MCF 10A (cell line): ENCODE measurements at places on chromosomes 13 and 19. TPM values are rescaled to one million over a fixed set of nuclear protein-coding genes. Genes with fewer than 3 reads are reported as not detected.

GRCh38 chr13:25042151-25042865 lies 53.6 kb upstream of the PABPC3 start:
- peaks cover 73% of the 10 kb centered on the region for H3K27me3 ChIP-seq
- H3K4me3 ChIP-seq = no peak overlapping the region
- no peak overlapping the region for H3K27ac ChIP-seq
- H3K36me3 ChIP-seq = no peaks in the 10 kb centered on the region
- peaks cover under 1% of the 10 kb centered on the region for H3K4me1 ChIP-seq

- DNase-seq = no peak
- H3K4me3 ChIP-seq = no peak overlapping the region
- H3K27ac ChIP-seq = no peak overlapping the region
- no peaks in the 10 kb centered on the region for H3K27me3 ChIP-seq
These were observed 19.3 kb downstream of the PIP5K1C start for GRCh38 chr19:3680939-3681338.

- DNase-seq = peak; percentile 52
- peaks cover 24% of the 10 kb centered on the region for H3K4me1 ChIP-seq
- no peaks in the 10 kb centered on the region for H3K27me3 ChIP-seq
- peaks cover 45% of the 10 kb centered on the region for H3K36me3 ChIP-seq
- H3K4me3 ChIP-seq = peak overlapping the region; percentile 75
- no peak overlapping the region for H3K27ac ChIP-seq
These were observed 12.2 kb downstream of the CFD start for GRCh38 chr19:871446-872265.

DNA sequence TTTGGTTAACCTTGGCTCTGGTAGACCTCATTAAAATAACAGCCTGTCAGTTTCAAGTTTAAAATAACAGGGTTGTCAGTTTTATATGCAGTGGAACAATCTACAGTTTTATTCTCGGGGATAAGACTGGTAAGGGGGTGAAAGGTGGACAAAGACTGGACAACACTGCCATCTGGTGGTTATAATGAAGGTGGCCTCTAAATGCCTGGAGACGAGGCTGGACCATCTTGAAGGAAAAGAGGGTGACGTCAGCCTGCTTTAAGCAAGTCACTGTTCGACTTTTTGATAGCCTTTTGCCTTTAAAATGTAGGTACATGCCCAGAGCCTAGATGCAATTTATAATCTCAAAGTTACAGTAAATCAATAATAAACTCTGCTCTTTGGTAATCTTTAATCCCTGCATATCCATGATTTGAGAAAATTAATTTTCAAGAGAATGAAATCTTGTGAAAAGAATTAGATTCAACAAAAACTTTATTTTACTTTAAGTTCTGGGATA lies 117.0 kb downstream of the DCT start:
- no peak overlapping the region for H3K27ac ChIP-seq
- peak; percentile 87 for DNase-seq
- peaks cover 6% of the 10 kb centered on the region for H3K36me3 ChIP-seq

Gene NLRP9
- total RNA-seq = not detected in 2 replicates

Gene PRX
- 2.1 and 2.4 TPM in 2 replicates for total RNA-seq
